ENCODE measurements at places on chromosomes 1 and 21. TPM values are rescaled to one million over a fixed set of nuclear protein-coding genes. Genes with fewer than 3 reads are reported as not detected.

DNA sequence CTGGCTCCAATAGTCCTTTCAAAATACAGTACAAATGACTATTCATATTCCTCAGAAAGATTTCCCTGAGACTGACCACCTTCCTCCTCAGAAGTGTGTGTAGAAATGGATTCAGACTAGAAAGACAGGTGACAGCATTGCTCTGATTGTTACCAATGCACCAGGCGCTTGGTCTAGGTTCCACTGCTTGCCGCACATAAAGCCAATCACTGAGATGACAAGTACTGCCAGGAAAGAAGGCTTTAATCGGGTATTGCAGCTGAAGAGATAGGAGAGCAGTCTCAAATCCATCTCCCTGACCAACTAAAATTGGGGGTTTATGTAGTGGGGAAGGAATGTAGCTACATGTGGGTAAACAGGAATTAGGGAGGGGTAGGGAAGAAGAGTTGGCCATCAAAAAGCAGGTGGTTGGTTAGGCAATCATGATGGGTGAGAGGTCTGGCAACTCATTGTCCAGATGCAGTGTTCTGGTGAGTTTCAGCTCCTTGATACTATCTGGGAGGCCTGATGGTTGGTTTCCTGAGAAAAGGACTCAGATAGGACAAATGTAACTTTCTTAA, 98.0 kb downstream of the KCNH1 start:
- no peak for DNase-seq

The FYB2 gene
- 0.30 TPM for total RNA-seq

The XKR8 gene
- 1.9 TPM for total RNA-seq

DNA sequence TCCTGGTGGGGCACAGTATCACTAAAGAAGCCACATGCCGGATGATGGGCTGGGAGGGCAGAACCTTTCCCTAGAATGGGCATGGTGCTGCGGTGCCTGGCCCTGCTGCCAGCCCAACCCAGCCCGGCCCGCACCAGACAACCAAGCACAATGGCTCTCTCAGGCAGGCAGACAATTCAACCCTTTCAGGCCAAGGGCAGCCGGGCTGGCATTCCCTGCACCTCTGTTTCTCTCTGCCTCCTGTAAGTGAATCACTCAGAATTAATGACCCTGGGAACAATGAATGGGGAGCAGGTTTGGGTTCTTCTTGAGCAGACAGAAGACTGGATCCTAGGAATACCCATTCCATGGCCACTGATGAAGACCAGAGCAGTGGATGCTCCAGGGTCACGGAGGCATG, 41.0 kb upstream of the IFFO2 start:
- DNase-seq = no peak

The ERG gene
- total RNA-seq = 11.9 TPM

- DNase-seq = no peak
Observed at GRCh38 chr1:213394837-213395236, 343.8 kb downstream of the RPS6KC1 start.

- no peak for DNase-seq
Observed at GRCh38 chr1:100213141-100213540, 35.1 kb upstream of the LRRC39 start.

DNA sequence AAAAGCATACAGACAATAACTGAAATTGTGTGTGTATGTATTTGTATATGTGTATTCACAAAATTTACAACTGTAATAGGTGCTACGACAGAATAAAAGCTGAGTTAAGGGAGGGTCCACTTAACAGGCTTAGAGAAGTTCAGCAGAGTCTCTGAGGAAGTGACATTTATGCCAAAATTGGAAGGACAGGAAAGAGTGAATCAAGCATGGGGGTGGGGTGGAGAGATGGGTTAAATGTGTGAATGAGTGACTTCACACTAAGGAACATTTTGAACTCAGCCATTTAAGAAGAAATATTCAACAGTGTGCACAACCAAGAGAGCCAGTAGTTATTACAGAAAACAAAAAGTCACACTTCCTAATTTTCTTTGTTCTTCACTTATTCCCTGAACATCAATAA, 53.8 kb upstream of the RGS1 start:
- no peak for DNase-seq

The SMCP gene
- total RNA-seq = not detected

The POMGNT1 gene
- 20.6 TPM for total RNA-seq

GRCh38 chr1:71785450-71785849, 496.9 kb downstream of the NEGR1 start:
- peak; percentile 6 for DNase-seq

- DNase-seq = no peak
Observed at GRCh38 chr21:19700476-19700875, 1296.9 kb upstream of the TMPRSS15 start.

DNA sequence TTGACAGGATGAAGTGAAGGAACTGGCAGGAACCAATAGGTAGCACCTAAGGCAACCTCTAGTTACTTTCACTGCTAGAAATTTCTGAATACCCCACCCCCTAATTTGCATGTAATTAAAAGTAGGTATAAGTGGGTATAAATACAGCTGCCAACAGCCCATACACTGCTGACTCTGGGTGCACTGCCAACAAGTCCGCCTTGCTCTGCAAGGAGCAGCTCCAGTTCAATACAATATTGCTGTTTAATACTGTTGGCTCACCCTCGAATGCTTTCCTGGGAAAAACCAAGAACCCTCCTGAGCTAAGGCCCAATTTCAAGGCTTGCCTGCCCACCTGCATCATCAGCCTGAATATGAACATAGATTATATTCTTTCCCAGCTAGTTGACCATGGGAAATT, 981.9 kb downstream of the ADGRL2 start:
- no peak for DNase-seq

The EPS8L3 gene
- not detected for total RNA-seq

The CD34 gene
- total RNA-seq = 34.3 TPM

The SPRR2B gene
- total RNA-seq = not detected

DNA sequence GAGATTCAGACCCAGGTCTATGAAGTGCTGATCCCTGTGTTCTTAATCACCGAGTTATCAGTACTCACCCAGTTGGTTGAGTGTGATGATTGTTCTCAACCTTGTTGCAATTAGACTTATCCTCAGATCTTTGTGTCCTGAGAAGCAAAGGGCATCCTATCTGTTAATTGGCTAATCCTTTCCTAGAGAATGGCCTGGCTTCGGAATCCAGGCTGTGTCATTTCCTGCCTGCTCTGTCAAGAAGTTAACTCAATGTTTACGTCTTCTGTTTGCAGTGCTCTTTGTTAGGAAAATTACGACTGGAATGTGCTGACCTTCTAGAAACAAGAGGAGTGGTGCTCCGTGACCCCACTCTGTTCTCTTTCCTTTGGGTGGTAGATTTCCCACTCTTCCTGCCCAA, 14.7 kb downstream of the GAS5 start:
- DNase-seq = peak; percentile 20

DNA sequence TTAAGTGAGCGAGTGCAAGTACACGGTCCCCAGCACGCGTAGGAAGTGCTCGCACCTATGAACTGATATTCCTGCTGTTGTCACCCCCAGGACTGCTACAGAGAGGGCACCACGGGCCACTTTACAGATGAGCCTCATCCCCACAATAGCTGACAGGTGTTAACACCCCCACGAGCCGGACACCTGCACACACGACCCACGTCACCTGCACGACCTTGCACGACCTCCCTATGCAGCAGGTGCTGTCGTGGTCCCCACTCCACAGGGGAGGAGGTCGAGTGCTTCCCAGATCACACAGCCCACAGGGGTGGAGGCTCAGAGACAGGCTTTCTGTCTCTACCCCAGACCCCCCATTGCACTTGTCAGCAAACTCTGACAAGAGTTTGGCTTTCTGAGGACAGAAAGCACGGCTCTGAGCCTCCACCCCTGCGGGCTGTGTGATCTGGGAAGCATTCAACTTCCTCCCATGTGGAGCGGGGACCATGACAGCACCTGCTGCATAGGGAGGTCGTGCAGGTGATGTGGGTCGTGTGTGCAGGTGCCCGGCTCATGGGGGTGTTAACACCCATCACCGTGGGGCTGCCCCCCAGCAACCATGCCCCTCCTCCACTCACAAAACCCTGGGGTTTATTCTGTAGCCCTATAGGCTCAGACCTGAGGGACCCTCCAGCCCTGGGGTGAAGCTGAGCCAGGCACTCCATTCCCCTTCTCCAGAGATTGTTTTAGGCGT, 80.8 kb downstream of the MATN1 start:
- no peak for DNase-seq

DNA sequence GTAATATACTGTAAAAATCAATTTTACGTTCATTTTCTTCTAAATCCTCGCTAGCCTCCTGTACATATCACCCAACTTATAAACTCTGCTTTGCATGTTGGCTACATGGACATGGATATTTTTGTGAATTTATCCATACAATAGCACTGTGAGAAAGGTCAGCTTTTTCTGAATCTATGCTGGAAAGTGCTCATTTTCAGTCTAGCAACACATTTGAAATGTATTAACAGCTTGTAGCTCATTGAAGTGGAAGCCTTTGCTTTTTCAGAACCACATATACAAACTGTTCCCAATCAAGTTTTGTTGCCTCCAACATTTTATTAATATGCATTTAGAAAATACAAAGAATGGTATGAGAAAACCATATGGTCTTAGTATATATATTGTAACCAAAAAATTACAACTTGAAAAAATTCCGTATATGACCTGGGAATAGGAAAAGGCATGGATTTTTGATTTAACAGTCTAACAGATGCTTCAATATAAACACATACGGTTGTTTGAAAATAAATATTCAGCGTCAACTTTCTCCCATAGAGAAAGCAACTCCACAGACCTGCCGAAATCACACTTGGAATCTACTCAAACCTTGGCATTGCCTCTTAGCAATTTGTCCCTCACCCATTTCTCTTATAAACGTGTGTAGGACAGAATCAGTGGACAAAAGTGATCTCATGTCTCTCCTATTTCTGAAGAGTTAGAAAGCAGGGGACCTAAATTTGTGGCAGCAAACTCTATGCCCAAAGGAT, 112.7 kb downstream of the ERG start:
- DNase-seq = peak; percentile 25

DNA sequence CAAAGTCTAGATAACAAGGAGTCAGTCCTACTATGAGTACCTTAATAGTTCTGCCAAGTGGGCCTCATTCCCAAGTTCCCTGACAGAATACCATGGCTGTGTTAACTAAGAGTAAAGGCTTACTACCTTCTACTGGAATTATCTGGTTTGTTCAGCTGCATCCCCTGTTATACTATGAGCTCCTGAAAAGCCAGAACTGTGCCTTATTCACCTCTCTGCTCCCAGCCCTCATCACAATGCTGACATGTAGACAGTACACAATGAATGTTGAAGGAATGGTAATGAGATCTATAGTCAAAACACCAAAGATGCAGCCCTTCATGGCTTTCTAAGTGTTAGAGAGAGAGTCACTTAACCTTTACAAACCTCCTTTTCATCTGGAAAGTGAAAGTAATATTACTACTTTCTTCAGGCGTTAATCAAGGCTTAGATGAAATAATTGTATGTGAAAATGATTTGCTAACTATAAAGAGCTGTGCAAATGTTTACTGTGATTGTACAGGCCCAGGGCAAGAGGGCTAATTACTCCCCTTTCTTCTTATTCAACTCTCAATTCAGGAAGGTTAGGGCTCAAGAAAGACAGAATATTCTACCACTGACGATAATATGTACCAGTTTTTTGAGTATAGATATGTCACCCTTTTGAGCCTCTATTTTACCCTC, 70.3 kb upstream of the MROH9 start:
- peak; percentile 26 for DNase-seq

DNA sequence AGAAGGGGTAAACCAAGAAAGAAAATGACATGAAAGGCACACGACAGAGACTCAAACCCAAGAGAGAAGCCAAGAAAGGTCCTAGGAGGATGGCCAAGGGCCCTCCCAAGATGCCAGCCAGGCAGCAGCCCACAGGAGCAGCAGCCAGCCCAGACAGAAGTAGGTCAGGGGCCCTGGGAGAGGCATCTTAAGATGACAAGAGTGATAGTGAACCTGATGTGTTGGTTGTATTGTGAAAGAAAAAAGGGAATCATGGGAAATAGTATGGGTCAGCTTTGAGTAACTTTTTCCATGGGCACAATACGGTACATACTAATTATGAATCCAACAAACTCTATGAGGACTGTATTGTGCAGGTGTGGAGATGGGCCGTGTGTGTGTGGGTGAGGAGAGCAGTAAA, 3.3 kb downstream of the CCSAP start:
- no peak for DNase-seq

DNA sequence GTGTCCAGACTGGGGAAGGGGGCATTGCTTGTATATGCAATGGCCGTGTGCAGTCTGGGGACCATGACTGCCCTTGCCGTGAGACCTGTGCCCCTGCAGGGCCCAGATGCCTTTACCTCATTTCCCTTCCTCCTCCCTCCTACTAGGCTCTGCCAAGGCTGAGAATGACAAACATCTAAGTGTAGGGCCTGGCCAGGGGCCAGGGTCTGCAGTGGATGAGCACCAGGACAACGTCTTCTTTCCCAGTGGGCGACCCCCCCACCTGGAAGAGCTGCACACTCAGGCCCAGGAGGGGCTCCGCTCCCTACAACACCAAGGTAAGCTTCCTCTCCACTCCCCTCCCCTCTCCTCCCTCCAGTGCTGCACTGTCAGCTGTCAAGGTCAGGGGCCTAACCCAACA, 49.5 kb downstream of the YARS1 start:
- no peak for DNase-seq

The LCE2B gene
- 5.9 TPM for total RNA-seq

The KRTAP19-1 gene
- total RNA-seq = 11.4 TPM

GRCh38 chr1:214448536-214448935, 102.9 kb downstream of the PTPN14 start:
- no peak for DNase-seq

DNA sequence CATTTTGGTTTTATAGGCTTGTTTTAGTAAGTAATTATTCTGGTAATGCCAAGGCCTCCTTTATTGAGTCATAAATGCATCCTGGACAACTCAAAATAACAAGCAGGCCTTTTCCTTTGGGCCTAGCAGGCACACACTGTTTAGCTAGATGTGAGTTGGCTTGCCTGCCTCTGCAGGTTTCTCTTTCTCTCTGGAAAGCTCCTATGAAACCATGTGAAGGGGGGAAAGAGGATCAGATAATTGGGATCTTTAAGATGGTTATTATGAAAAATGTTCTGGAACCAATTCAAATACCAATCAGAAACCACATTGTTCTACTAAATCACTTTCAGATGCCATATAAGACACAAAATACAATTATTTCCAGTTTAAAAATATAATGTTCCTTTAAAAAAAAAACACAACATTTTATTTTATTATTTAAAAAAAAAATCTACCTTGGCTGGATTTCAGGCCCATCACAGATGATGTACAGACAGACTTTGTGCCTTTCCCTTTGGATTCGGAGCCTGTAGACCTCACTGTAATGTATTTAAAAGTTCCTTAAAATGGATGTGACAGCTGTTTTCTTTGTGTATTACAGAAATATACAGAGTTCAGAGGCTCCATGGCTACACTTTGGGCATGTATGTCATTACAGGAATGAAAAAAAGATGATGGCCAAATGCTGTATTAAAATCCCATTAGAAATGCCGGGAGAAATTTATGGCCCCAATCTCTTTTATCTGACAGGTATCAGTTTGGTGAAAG, 80.2 kb downstream of the NTMT2 start:
- DNase-seq = peak; percentile 62

GRCh38 chr1:8191474-8191873, 126.4 kb upstream of the SLC45A1 start:
- no peak for DNase-seq

The SPATA6 gene
- total RNA-seq = 24.4 TPM

Measured in skin of body (tissue), 3 donors.